H54 (cell line): ENCODE measurements at places on chromosomes 16 and 17.
A peak's percentile ranks its signal among the peaks of the same experiment; 100 is the strongest.

DNA sequence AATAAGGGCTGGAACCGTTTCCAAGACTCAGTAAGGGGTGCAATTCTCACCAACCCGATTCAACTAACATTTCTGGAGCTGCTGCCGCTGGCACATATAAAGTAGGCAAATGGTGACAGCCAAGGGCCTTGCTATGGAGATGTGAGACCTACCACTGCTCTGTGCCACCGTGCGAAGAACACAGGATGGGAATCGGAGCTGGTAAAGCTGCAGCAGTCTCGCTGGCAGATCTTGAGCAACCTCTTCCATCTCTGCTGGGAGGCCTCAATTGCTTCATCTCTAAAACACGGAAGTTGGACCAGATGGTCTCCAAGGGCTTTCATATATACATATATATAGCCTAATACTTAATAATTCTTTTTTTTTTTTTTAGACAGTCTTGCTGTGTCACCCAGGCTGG, 128.9 kb upstream of the RCVRN start:
- DNase-seq, result no peak

- DNase-seq, result no peak
Measured at GRCh38 chr16:2948807-2949704, 15.0 kb upstream of the KREMEN2 start.

DNA sequence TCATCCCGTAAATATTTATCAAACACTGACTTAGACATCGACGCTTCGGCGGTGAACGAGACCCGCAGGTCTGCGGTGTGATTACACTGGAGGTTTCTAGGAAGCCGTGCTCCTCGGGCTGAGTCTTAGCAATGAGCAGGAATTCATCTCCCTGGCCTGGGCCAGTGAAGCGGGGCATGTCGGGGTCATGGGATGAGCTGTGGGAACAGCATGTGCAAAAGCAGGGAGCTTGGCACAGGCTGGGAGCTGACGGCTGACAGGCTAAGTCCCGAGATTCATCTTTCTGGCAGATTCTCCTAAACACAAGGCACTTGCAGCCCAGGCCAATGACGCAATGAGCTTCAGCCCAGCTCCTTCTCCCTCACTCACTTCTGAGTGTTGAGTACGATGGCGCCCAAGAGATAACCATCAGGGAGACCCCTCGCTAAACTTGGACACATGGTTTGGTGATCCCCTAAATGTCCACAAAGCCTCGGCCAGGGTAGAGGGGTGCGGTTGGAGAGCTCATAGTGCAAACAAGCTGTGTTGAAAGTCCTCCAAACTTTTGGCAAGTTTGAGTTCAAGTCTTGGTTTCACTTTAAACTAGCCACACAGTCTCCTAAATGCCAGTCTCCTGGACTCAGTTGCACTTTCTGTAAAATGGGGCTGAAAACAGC, 12.8 kb downstream of the CRISPLD2 start:
- DNase-seq, result no peak

DNA sequence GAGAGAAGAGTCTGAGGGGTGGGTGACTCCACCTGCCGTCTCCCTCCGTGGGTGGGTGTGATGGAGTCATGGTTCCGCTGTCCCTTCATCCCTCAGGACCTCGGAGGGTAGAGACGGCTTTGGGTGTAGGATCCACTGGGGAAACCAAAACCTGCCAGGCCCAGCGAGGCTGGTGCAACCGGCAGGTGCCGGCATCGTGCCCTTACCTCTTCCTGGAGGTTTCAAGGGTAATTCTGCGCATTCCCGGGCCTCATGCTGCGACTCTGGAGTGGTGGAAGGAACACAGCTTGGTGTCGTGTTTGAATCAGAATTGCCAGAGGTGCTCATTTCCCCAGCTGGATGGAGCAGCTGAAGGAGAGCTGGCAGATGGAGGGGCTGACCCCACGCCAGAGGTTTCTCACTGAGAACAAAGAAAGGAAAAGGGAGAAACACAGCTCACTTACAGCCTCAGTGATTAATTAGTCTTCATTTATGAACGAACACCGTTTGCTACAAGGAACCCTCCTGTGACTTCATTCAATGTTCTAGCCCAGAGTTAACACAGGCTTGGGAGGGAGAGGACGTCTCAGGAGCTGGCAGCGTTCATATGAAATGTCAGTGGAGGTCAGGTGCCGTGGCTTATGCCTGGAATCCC, 16.3 kb upstream of the ATP2A3 start:
- no peak for DNase-seq

DNA sequence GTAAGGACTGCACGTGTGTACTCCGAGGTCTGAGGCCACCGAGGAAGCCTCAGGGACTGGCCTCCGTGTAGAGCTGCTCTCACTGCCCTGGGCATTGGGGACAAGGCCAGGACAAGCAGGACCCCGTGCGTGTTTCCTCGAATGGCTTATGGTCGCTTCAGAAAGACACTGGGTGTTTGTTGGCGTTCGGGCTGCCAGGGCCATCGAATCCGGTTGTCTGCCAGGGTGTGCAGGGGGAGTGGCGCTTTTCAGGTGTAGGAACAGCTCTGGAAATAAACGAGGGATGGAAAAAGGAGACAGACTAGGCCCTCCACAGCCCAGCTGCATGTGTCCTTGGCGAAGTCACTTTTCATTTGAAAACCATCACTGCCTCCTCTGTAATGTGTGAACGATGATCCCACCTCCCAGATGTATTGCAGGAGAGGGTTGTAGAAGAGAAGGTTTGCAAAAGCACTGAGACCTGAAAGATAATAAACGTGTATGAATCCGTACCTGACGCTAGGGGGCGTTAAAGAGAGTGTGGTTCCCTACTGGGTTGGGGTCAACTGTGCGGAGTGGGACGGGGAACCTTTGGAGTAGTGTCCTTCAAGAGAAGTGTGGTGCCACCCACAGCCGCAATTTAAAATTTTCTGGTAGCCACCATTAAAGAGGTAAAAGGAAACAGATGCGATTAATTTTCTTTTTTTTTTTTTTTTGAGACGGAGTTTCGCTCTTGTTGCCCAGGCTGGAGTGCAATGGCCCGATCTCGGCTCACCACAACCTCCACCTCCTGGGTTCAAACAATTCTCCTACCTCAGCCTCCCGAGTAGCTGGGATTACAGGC, 2.1 kb upstream of the ZSCAN10 start:
- no peak for DNase-seq

DNA sequence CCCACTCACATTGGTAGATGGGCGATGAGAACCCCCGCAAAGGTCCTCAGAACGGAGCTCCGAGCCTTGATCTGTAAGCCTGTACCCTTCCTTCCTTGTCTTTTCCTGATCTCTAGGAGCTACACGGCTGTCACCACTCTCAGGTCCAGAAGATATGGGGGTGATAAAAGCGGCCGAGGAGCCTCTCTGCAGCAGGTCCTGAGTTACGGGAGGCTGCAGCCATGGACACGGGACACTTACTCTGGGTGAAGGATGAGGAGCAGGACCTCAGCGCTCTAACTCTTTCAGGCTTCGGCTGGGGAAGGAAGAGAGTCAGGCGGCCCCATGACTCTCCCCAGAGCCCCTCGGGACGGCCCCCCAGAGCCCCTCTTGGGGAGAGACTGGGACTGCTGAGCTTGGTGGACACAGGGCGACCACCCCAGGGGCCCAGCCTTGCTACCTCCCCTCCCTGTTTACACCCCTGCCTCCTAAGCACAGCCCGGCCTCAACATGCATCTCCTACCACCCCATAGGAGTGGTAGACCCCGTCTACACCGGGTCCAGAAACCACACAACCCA, 74.4 kb downstream of the SDK2 start:
- no peak for DNase-seq

DNA sequence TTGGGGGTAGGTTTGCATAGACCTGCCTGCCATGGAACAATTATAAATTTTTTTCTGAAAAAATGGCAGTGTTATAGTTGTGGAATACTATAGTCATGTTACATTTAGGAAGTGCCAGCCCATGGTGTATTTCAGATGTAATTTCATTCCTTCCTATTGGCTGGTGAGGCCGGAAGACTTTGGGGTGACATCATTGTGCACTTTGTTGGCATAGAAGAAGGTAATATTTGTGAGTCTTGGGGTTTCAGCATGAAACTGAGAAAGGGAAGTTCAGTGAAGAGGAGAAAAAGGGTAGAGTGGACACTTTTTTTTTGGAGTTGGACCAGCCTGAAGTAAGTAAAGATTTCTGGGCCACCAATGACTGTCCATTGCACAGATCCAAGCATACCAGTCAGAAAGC, 16.0 kb upstream of the HEATR6 start:
- no peak for DNase-seq

- peak; percentile 70 for DNase-seq
Measured at GRCh38 chr16:57764341-57765159, 29.0 kb downstream of the KATNB1 start.

- no peak for DNase-seq
Measured at GRCh38 chr17:18977021-18977420, 25.1 kb downstream of the SLC5A10 start.

DNA sequence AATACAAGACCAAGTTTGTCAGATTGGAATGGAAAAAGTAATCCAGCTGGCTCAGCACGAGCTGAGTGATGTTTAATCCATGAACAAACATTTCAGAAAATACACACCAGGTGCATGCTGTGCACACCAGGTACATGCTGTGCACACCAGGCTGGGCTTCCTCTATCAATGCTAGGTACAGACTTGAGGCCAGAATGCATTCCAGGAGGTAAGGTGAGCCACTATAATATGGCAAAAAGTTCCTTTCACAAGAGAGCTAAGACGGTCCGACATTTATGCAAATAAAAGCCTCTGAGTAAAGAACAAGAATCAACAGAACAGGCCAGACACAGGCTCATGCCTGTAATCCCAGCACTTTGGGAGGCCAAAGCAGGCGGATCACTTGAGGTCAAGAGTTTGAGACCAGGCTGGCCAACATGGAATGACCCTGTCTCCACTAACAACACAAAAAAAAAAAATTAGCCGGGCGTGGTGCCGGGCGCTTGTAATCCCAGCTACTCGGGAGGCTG, 128.2 kb downstream of the ZNF778 start:
- DNase-seq, result no peak

DNA sequence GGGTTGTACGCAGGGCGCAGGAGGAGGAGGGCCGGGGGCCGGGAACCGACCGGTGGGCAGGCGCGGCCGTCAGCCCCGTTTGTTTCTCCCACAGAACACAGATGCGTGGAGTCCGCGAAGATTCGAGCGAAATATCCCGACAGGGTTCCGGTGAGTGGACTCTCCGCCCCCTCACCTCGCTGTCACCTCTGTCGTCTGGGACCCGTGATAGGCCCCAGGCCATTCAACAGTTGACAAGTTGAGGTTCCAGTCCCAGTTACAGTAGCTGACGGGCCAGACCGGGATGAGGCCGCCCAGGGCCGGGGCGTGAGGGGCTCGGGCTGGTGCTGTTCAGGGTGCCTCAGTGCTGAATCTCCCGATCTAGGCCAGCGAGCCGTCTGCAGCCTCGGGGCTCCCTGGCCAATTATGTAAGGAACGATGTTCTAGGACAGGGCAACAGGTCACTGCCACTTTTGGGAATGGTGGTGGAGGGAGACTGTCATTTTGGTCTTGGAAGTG, 628 bp downstream of the GABARAPL2 start:
- DNase-seq, result no peak

- no peak for DNase-seq
Measured at GRCh38 chr16:67263201-67263600, 14.4 kb downstream of the SLC9A5 start.

DNA sequence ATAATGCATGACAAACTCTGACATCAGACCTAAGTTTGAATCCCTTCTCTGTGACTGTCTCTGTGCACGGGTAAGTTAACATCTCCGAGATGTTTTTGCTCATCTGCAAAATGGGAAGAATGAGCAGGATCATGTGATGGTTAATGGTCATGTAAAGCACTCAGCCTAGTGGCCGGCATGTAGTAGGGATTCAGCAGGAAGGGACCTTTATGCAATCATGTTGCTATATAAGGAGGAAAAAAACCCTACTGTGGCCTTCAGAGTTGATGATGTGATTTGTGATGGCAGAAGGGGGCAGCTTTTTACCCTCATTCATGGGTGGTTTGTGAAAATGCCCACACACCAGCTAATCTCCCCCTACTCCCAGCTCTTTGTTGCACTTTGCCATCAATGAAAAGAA, 24.1 kb downstream of the CLEC16A start:
- DNase-seq, result no peak

GRCh38 chr17:27475070-27475673, 18.9 kb downstream of the KSR1 start:
- DNase-seq, result no peak

- no peak for DNase-seq
Measured at GRCh38 chr16:31568577-31569359, 41.1 kb downstream of the AHSP start.

GRCh38 chr17:50380369-50381259, 7.6 kb downstream of the EME1 start:
- no peak for DNase-seq

DNA sequence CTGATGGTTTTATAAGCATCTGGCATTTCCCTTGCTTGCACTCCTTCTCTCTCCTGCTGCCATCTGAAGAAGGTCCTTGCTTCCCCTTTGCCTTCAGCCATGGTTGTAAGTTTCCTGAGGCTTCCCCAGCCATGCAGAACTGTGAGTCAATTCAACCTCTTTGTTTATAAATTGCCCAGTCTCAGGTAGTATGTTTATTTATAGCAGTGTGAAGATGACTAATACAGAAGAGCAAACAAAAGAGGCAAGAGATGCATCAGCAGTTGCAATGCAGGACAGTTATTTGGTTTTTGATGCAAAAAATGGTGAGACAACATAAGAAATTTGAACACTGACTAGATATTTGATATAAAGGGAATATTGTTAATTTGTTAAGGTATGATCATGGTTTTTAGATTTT, 16.8 kb downstream of the TMEM100 start:
- DNase-seq, result no peak

DNA sequence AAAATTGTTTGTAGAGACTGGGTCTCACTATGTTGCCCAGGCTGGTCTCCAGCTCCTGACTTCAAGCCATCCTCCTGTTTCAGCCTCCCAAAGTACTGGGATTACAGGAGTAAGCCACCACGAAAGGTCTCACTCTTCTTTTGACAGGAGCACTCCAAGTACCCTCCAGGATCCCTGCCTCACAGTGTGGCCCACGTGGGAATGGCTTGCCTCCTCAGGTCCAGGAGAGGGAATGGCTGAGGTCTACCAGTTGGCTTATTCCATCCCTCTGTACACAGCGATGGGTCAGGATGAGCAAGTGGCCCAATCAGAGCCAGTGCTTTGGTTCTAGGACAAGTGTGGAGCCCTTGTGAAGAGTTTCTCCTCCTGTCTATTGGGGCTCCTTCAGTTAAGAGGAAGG, 73.7 kb upstream of the ZNF423 start:
- no peak for DNase-seq

DNA sequence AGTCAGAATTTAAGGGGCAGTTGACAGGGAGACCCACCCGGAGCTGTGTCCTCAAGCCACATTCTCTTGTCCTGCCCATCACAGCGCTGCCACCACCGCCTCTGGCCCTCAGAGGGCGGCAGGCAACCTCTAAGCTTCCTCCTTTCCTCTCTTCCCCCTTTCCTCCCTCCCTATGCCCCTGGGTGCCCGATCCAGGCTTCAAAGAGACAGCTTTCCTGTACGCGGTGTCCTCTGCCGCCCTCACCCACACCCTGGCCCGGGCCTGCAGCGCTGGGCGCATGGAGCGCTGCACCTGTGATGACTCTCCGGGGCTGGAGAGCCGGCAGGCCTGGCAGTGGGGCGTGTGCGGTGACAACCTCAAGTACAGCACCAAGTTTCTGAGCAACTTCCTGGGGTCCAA, 23.5 kb downstream of the WNT9B start:
- DNase-seq, result no peak
